Transverse colon (tissue), 4 donors: ENCODE measurements at places on chromosomes 2 and 18. TPM values are rescaled to one million over a fixed set of nuclear protein-coding genes. Genes with fewer than 3 reads are reported as not detected.
A peak's percentile ranks its signal among the peaks of the same experiment; 100 is the strongest.

SPATS2L gene
- total RNA-seq = 133 TPM

ARL6IP6 gene
- 11.2 TPM for total RNA-seq

TTLL4 gene
- total RNA-seq = 20.5 TPM

LINC00305 gene
- not detected for total RNA-seq

LYPD6 gene
- 12.3 TPM for total RNA-seq

ZSWIM2 gene
- total RNA-seq = not detected

SNED1 gene
- 65.5 TPM for total RNA-seq

MBOAT2 gene
- 10.0 TPM for total RNA-seq

DNA sequence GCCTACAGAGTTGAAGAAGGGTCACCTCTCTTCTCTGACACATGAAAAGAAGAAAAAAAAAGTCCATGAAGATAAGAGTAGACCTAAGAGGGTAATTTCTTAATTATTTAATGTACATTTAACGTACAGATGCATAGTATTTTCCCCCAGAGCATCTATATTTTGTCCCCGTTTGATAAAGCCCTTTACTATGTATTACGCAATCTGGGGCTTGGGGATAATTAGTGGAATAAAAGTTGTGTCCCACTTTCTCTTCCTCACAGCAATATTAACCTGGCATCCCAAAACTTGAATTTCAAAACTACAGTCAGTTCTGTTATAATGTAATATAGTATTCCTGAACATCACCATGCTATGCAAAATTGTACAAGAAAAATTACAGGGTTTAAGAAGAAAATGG, 254.1 kb downstream of the SUCLG1 start:
- H3K4me3 ChIP-seq = no peak overlapping the region
- DNase-seq = no peak
- H3K4me1 ChIP-seq = no peaks in the 10 kb centered on the region
- H3K36me3 ChIP-seq = no peaks in the 10 kb centered on the region
- no peak overlapping the region for H3K27ac ChIP-seq
- H3K27me3 ChIP-seq = no peaks in the 10 kb centered on the region

- peak overlapping the region; percentile 55 for H3K27ac ChIP-seq
- peaks cover 20% of the 10 kb centered on the region for H3K4me1 ChIP-seq
- no peak overlapping the region for H3K4me3 ChIP-seq
Observed at GRCh38 chr2:235050980-235051351, 99.1 kb downstream of the SH3BP4 start.

DNA sequence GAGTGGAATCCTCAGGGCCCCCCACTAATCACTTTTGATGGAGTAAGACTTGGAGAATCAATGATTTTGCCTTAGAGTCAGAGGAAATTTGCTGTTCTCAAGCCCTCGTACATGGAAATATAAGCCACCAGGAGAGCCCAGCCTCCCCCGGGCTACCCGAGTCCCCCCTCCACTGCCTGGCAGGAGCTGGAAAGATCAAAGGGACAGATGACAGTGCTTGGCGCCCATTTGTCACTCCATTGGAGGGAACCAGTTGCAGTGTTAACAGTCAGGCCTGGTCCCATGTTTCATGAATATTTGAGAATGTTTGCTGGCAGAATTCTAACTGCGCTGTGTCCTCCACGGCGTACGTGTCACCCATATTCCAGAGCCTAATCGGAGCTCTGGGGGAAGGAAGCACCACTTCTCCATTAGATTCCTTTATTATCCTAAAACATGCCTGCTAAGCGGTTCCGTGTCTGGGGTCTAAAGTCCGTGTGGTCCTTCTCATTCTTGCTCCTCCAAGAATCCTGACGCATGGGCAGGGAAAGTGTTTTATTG, 202.4 kb downstream of the KLHL29 start:
- H3K4me3 ChIP-seq = no peak overlapping the region
- no peak for DNase-seq
- peak overlapping the region; percentile 41 for H3K27ac ChIP-seq
- peaks cover 4% of the 10 kb centered on the region for H3K4me1 ChIP-seq
- no peaks in the 10 kb centered on the region for H3K27me3 ChIP-seq
- no peaks in the 10 kb centered on the region for H3K36me3 ChIP-seq

DNA sequence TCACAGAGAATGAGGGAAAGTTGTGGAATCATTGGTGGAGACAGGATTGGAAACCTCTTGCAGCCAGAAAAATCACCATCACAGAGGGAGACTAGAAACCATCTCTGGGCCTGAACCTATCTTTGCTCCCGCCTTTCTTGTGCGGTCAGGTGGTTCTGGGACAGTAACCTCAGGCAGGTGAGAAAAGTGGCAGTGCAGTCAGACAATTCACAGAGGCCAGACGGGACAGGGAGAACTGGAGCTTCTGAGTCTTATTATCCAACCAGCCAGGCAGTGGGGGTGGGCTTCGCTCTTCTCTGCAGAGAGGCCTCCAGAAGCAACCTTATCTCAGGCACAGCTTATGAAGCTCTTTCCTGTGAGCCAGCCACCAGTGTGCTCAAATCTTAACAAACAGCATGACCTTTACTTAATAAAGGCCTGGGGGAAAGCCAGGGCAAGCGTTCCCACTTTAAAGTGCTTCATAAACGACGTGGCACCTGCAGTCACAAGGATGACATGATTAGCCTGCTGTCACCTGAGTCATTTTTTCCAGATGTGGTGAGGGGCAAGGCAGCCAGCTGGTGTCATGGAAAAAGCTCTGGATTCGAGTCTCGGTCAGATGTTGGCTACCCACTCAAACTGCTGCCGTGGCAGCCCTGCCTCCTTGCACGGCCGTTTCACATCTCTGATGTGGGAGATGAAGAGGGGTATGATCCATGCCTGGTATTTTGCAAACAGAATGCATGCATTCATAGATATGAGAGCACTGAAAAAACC, 109.7 kb downstream of the B3GNT2 start:
- no peak for DNase-seq
- H3K27ac ChIP-seq = no peak overlapping the region
- no peaks in the 10 kb centered on the region for H3K36me3 ChIP-seq
- no peak overlapping the region for H3K4me3 ChIP-seq
- peaks cover 58% of the 10 kb centered on the region for H3K4me1 ChIP-seq

DNA sequence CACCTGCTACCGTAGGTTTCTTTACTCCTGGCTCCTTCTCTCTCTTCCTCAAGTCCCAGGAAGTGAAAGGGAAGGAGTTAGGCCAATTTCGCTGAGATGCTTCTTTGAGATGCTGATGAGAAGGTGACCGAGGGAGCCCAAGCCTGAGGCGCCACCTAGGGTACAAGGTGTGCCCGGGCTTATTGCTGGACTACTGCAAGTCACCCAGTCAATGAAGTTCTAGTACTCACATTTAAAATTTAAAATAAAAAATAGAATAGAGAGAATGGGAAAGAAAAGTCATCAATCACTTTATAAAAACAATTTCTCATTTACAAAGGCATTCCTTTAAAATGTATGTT, 45.3 kb downstream of the ACAA2 start:
- H3K4me3 ChIP-seq = no peak overlapping the region
- DNase-seq = peak; percentile 70
- no peak overlapping the region for H3K27ac ChIP-seq
- H3K36me3 ChIP-seq = no peaks in the 10 kb centered on the region
- no peaks in the 10 kb centered on the region for H3K27me3 ChIP-seq
- H3K4me1 ChIP-seq = no peaks in the 10 kb centered on the region

DNA sequence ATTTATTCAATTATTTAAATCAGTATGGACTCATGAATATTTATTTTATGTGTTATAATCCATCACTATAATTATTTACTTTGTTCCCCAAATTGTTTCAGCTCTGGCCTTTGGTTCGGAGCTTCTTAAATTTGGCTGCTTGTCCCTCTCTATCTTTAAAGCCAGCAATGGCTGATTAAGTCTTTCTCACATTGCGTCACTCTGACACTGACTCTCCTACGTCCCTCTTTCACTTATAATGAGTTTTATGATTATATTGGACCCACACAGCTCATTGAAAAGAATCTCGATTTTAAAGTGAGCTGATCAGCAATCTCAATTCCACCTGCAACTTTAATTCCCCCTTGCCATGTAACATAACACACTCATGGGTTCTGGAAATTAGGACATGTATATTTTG, 185.2 kb upstream of the SLC39A10 start:
- H3K4me3 ChIP-seq = no peak overlapping the region
- H3K4me1 ChIP-seq = no peaks in the 10 kb centered on the region
- no peaks in the 10 kb centered on the region for H3K36me3 ChIP-seq
- no peaks in the 10 kb centered on the region for H3K27me3 ChIP-seq
- DNase-seq = no peak
- no peak overlapping the region for H3K27ac ChIP-seq

DNA sequence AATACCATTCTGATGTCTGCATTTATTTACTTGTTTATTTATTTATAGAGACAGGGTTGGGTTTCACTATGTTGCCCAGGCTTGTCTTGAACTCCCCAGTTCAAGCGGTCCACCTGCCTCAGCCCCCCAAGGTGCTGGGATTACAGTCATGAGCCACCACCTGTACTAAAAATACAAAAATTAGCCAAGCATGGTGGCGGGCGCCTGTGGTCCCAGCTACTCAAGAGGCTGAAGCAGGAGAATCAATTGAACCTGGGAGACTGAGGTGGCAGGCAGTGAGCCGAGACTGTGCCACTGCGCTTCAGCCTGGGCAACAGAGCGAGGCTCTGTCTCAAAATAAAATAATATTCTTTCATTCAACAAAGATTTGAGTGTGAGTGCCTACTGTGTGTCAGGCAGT, 2.0 kb upstream of the ATP8B1 start:
- no peaks in the 10 kb centered on the region for H3K36me3 ChIP-seq
- no peak overlapping the region for H3K4me3 ChIP-seq
- DNase-seq = no peak
- peaks cover 31% of the 10 kb centered on the region for H3K27me3 ChIP-seq
- H3K27ac ChIP-seq = no peak overlapping the region
- peaks cover 9% of the 10 kb centered on the region for H3K4me1 ChIP-seq

GRCh38 chr2:96584017-96584416, 47.5 kb downstream of the ARID5A start:
- no peak overlapping the region for H3K4me3 ChIP-seq
- no peaks in the 10 kb centered on the region for H3K36me3 ChIP-seq
- H3K4me1 ChIP-seq = no peaks in the 10 kb centered on the region
- DNase-seq = no peak
- no peaks in the 10 kb centered on the region for H3K27me3 ChIP-seq
- no peak overlapping the region for H3K27ac ChIP-seq

GRCh38 chr18:23802817-23803216, 113.6 kb downstream of the LAMA3 start:
- H3K4me1 ChIP-seq = no peaks in the 10 kb centered on the region
- no peaks in the 10 kb centered on the region for H3K27me3 ChIP-seq
- H3K27ac ChIP-seq = no peak overlapping the region
- no peak for DNase-seq

DNA sequence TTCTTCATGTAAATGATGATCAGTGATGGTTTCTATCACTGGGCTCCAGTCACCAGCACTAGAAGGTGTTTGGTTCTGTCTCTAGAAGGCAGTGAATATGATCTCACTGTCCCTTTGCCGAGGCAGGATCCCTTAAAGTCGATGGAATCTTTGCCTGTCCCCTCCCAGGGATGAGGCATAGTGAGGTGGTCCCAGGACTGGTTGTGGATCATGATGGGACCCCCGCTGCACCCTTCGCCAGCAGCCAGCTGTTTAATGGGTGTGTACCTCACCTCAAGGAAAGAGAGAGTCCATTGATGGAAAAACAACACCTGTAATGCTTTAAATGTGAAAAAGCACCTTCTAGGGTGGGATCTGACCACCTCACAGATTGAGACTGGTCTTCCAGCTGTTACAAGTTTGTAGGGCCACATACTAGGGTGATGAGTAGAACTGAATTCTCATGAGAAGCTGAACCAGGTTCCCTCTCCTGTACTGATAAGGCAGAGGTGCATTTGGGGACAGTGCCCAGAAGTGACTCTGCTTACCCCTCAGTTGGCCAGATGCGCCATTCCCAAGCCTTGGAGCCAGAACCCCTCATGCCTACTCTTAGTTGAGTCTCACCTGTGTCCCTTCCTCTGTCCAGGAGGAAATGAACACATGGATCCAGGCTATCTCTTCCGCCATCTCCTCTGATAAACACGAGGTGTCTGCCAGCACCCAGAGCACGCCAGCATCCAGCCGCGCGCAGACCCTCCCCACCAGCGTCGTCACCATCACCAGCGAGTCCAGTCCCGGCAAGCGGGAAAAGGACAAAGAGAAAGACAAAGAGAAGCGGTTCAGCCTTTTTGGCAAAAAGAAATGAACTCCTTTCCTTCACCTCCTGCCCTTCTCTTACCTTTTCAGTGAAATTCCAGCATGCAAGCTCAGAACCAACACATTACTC, 55.5 kb upstream of the EML6 start:
- H3K36me3 ChIP-seq = peaks cover 19% of the 10 kb centered on the region
- peaks cover 44% of the 10 kb centered on the region for H3K4me1 ChIP-seq
- no peak for DNase-seq
- no peak overlapping the region for H3K4me3 ChIP-seq

DNA sequence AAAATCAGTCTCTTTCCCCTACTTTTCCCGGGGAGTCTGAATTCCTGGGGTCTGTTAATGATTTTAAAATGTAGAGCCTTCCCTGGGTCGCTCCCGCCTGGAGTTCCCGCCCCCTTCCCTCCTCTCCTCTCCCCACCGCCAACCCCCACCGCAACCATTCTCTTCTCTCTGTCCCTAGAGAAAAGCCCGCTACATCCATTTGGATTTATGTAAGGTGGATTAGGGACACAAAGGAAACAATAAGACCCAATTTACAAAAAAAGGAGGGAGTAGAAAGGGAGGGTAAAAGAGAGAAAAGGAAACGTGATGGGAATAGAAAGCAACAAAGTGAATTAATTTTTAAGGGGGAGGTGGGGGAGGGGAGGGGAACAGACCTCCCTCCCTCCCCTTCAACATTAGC, 2.2 kb downstream of the EPHA4 start:
- H3K36me3 ChIP-seq = no peaks in the 10 kb centered on the region
- DNase-seq = no peak
- H3K27ac ChIP-seq = no peak overlapping the region
- H3K4me3 ChIP-seq = no peak overlapping the region
- peaks cover 23% of the 10 kb centered on the region for H3K27me3 ChIP-seq

GRCh38 chr2:53177327-53177726, 590.3 kb upstream of the CHAC2 start:
- no peaks in the 10 kb centered on the region for H3K27me3 ChIP-seq
- no peak overlapping the region for H3K4me3 ChIP-seq
- DNase-seq = no peak

DNA sequence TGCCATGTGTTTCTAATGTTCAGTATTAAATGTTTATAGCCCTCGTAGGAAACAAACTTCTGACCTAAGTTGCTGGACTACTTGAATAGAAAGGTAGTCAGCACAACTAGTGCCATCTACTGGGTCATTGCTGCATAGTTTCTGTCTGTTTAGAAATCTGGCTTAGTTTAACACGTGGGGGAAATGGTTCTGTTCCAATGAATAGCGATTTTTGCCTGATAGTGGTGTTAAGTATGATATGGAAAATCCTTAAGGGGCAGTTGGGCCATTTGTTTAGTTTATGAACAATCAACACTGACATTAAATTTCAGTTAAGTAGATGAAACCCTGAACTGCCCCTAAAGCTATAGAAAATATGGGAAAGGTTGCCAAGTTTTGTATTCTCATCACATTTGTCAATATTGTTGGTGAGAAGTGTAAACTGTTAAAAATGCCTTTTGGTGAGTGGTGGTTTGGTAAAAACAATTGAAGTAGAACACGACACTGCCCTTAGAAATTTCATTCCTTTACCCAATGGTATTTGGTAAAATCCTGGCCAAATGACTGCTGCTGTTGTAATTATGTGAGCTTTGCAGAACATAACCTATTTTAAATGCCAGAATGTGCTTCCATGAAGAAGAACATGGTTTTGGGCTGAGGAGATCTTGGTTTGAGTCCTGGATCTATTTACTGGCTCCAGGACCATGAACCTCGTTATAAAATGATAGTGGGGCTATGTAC, 13.2 kb downstream of the NABP1 start:
- H3K36me3 ChIP-seq = peaks cover 5% of the 10 kb centered on the region
- no peaks in the 10 kb centered on the region for H3K4me1 ChIP-seq
- H3K4me3 ChIP-seq = no peak overlapping the region
- peaks cover 5% of the 10 kb centered on the region for H3K27me3 ChIP-seq
